Left renal cortex interstitium (tissue), 4 donors: ENCODE measurements at places on chromosomes 12 and 14. TPM values are rescaled to one million over a fixed set of nuclear protein-coding genes. Genes with fewer than 3 reads are reported as not detected.

PRR13 gene
- polyA plus RNA-seq = 159 TPM

RPGRIP1 gene
- 0.81 TPM for polyA plus RNA-seq

MGP gene
- polyA plus RNA-seq = 65.6 TPM

RDH12 gene
- polyA plus RNA-seq = 0.61 TPM

RERG gene
- 37.3 TPM for polyA plus RNA-seq

PMCH gene
- polyA plus RNA-seq = 0.42 TPM

MANSC1 gene
- polyA plus RNA-seq = 28.2 TPM

CCDC85C gene
- polyA plus RNA-seq = 24.9 TPM

HOXC6 gene
- polyA plus RNA-seq = 39.4 TPM

BEGAIN gene
- polyA plus RNA-seq = 3.9 TPM

MDM2 gene
- polyA plus RNA-seq = 60.7 TPM

BRAP gene
- 18.1 TPM for polyA plus RNA-seq

NABP2 gene
- polyA plus RNA-seq = 30.6 TPM

KCNC2 gene
- polyA plus RNA-seq = 0.94 TPM

ATG14 gene
- 20.1 TPM for polyA plus RNA-seq

TAS2R7 gene
- not detected for polyA plus RNA-seq

SLC6A12 gene
- polyA plus RNA-seq = 18.4 TPM

ATL1 gene
- 8.5 TPM for polyA plus RNA-seq

EPYC gene
- not detected for polyA plus RNA-seq

RITA1 gene
- polyA plus RNA-seq = 19.4 TPM

NFE2 gene
- 4.5 TPM for polyA plus RNA-seq

SERPINA12 gene
- polyA plus RNA-seq = 0.77 TPM

DHRS2 gene
- 66.8 TPM for polyA plus RNA-seq

PPM1H gene
- polyA plus RNA-seq = 26.8 TPM

RPL10L gene
- polyA plus RNA-seq = not detected

JDP2 gene
- polyA plus RNA-seq = 21.6 TPM

GZMH gene
- 0.24 TPM for polyA plus RNA-seq

TSPAN19 gene
- polyA plus RNA-seq = 0.58 TPM

TAS2R50 gene
- not detected for polyA plus RNA-seq

BCAT1 gene
- 45.9 TPM for polyA plus RNA-seq

TEX52 gene
- polyA plus RNA-seq = 0.70 TPM

RAPGEF3 gene
- polyA plus RNA-seq = 112 TPM

SELPLG gene
- polyA plus RNA-seq = 1.9 TPM

SIX6 gene
- not detected for polyA plus RNA-seq

FOXN4 gene
- polyA plus RNA-seq = 2.6 TPM

DENR gene
- polyA plus RNA-seq = 95.2 TPM
